ENCODE measurements at places on chromosomes 16 and 17.

DNA sequence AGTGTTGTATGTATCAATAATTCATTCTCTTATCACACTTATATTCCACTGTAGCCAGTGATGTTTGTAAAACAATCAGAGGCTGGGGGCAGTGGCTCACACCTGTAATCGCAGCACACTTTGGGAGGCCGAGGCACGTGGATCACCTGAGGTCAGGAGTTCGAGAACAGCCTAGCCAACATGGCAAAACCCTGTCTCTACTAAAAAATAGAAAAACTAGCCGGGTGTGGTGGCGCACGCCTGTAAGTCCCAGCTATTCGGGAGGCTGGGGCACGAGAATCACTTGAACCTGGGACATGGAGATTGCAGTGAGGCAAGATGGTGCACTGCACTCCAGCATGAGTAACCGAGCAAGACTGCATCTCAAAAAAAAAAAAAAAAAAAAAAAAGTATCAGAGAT lies 217.0 kb downstream of the CPPED1 start:
- DNase-seq, result no peak

- peak; percentile 32 for DNase-seq
These were observed 284.8 kb upstream of the CCL2 start for GRCh38 chr17:33970279-33970678.

DNA sequence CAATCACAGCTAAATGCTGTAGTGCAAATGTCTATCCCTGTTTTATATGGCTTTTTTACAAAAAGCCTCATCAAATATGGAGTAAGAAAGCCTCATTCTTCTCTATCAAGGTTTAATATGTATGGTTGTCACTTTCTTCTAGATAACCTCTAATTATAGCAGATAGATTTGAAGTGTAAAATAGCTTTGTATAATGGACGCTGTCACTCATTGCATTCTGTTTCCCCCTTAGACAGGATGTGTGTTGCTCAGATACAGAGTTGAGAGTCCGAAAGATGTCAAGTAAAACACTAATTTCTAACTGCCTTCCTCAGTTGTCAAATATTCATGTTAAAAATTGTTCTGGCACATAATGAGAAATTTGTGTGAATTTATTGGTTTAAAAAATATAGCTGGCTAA lies 88.0 kb downstream of the NLK start:
- DNase-seq, result peak; percentile 32

- peak; percentile 52 for DNase-seq
These were observed 21.2 kb downstream of the PEMT start for GRCh38 chr17:17570140-17570797.

- peak; percentile 69 for DNase-seq
These were observed at the start of gene SULT1A2 for GRCh38 chr16:28596840-28597691. Gene SULT1A2, minus strand, starts transcription at chr16:28597050. Its CDS starts 1,120 bp downstream, at chr16:28595930.

GRCh38 chr16:54288030-54288834 lies 1.6 kb upstream of the IRX3 start:
- DNase-seq, result no peak

GRCh38 chr17:11786711-11787438 lies 188.6 kb downstream of the DNAH9 start:
- no peak for DNase-seq

- DNase-seq, result no peak
These were observed 49.3 kb downstream of the SIAH1 start for GRCh38 chr16:48335961-48336360.

DNA sequence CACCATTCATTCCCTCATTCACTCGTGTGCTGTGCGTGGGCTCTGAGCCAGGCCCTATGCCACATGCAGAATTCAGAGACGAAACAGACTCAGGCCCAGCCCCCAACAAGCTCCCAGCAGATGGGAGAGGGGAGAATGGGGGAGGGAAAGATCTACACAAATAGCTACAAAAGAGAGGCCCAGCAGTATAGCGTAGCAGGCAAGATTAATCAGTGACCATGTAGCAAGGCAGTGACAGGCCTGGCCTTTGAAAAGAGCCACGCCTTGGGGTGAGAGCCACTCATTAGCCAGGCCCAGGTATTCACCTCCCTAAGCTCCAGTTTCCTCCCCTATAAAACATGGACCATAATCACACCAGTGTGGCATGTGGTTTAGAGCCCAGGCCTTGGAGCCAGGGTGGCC lies 16.4 kb upstream of the KRT19 start:
- no peak for DNase-seq

DNA sequence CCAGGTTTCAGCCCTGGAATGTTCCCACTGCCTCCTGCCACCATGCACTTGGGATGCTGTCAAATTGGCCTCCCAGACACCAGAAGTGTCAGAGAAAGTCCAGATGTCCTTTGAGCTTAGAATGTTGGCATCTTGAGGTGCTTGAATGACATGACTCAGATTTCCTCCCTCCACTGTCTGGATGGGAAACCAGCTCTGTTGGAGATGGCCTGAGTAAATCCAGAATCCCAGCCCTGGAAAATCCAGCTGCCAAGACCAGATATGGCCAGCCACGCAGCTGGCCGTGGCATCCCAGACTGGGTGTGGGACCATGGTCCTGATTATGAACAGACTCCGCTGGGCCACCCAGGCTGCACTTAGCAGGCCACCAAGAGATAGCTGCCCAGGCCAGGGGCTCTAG lies 57.0 kb upstream of the CLEC3A start:
- DNase-seq, result no peak

- DNase-seq, result peak; percentile 82
These were observed 12.7 kb upstream of the HASPIN start for GRCh38 chr17:3710951-3711383.

DNA sequence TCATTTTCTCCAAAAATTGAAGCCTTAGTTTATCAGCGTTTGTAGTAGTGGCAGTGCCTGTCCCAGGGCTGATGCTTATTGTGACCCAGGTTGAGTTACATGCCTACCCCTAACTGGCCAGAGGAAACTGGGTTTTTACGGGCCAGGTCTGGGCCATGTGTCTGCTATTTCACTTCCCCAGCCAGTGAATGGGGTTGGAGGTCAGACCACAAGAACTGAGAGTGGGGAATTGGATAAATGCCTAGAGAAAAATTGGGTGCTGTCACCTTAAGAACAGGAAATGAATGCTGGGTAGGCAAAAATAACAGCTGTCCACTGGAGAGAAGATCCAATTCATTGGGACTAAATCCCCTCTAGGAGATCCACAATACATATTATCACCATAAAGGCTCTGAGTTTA lies 5.2 kb downstream of the ADPRM start:
- peak; percentile 51 for DNase-seq

Measured in hematopoietic multipotent progenitor cell treated with erythropoietin and hydrocortisone succinate and interleukin-3 and kit ligand, for 4 days (in vitro differentiated cells).